ENCODE measurements at places on chromosomes 1 and 21. TPM values are rescaled to one million over a fixed set of nuclear protein-coding genes. Genes with fewer than 3 reads are reported as not detected.

DNA sequence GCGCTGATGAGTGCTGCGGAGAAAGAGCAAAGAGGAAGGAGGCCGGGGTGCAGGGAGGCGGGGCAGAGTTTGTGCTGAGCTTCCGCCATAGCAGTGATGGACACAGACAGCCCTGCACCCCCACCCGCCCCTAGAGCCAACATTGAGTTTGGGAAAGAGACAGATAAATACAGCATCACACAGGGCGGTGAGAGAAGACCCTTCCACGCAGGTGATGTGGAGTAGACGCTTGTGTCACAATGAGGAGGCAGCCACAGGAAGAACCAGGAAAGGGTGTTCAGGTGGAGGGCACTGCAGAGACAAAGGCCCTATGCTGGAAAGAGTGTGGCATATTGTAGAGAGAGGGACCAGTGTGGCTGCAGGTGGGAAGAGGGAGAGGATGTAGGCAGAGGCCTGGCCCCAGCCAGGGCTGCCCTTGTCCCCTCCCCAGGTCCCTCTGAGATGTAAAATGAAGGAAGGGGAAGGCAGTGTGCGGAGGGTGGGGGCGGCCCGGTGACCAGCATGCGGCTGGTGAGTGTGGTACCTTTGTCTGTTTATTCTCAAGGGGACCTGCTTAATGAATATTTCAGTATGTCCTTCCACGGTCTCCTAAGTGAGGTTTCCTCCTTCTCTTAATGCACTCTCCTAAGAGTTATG lies 194.4 kb upstream of the TMEM51 start:
- DNase-seq, result no peak

- no peak for DNase-seq
Measured at GRCh38 chr1:43222879-43223278, 46.9 kb upstream of the TMEM125 start.

- no peak for DNase-seq
Measured at GRCh38 chr1:160398823-160399222, 1.5 kb upstream of the VANGL2 start.

DNA sequence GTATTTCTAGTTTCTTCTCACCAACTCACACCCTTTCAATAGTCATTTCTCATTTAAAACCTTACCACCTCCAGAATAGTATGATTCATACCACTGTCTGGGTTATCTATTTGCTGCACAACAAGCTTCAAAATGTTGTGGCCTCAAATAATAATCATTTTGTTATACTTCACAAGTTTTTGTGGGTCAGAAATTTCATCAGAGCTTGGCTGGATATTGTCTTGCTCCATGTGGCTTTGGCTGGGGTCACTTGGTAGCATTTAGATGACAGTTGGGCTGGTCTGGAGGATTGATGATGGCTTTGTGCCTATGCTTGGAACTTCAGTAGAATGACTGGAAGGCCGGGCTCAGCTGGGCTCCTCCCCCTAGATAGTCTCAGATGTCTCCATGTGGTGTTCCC lies 66.0 kb downstream of the TGFB2 start:
- DNase-seq, result no peak

DNA sequence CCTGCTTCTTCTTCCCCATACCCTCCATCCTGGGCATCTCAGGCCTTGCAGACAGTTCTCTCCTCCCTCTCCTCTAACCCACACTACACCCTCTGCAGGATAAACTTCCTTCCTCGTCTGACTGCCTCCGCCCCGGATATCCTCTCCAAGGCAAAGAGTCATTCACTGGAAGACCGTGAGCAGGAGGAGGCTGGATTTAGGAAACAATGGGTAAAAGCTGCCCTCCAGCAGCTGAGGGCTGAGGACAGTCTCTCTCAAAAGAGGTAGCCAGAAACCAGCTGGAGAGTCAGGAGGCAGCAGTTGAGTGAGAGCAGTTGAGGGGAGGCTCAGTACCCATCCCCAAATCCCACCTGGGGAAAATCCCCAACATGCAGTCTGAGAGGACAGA lies 1.4 kb downstream of the CSRP1 start:
- no peak for DNase-seq

DNA sequence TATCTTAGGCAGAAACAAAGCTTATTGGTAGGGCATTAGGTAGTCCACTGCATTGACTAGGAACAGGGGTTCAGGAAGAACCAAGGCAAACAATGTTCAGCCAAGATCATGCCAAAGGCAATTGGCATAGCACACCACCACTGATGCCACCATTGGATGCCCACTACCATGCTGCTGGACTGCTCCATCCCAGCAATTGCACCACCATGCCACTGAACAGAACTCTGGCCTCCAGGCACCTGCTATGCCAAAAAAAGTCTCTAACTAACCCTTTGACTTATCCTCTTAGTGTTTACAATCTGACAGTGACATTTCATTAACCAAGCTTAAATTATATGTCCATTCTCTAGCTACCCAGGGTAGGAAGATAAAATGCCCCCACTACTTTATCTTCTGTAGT lies 509.6 kb upstream of the CAMK1G start:
- DNase-seq, result no peak

DNA sequence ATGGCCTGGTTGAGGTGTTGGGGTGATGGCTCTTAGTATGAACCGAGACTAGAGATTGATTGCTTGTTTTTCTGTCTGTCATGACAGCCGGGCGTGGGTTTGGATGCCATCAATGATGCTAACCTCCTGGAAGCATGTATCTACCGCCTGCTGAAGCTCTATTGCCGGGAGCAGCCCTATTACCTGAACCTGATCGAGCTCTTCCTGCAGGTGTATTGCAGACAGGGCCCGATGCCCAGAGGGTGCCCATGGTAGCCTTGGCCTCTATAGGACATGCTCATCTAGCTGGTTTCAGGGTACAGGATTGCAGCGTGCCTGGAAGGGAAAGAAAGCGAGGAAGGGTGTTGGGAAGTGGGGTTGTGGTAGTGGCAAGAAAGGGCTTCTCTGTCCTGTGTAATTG lies 2.6 kb upstream of the RUSC1 start:
- no peak for DNase-seq

- DNase-seq, result no peak
Measured at GRCh38 chr1:212624976-212625501, 16.5 kb downstream of the ATF3 start.

- peak; percentile 15 for DNase-seq
Measured at GRCh38 chr1:19647643-19648042, 3.5 kb downstream of the NBL1 start.

DNA sequence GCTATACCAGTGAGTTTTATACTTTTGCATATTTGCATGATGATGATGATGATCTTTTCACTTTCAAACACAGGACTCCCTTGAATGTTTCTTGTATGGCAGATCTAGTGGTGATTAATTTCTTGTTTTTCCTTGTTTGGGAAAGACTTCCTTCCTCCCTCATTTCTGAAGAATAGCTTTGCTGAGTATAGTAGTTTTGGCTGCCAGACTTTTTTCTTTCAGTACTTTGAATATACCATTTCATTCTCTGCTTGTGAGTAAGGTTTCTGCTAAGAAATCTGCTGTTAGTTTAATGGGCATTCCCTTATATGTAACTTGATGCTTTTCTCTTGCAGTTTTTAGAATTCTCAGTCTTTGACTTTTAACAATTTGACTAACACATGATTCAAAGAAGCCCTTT lies 547.4 kb upstream of the CXADR start:
- DNase-seq, result no peak

DNA sequence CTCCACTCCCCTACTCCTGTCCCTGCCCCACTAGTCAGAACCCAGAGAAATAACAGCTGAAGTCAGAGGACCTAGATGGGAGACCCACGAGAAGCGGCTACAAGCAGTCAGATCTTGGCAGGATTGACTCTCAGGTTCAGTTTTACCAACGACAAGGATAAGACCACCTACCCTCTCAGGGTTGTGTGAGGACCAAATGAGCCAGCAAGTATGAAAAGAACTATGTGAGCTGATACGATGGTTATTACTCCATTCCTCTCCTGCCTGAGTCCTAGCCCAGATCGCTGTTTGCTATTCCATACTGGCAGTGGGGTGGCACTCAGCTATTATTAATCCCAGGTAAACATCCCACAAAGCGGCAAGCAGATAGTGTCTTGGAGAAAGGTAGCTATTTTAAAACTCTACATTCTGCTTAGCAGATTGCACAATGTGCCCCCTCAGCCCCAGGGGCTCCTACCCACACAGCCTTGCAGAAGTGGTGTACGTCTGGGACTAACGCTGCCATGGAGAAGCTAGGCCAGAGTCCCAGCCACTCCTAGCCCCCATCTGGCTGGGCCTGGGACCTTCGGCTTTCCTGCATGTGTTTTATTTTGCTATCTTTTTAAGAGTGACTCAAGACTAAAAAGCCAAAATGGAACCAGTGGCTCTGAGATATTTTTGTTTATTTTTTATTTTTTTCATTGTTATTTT lies 58.9 kb downstream of the CD46 start:
- no peak for DNase-seq

DNA sequence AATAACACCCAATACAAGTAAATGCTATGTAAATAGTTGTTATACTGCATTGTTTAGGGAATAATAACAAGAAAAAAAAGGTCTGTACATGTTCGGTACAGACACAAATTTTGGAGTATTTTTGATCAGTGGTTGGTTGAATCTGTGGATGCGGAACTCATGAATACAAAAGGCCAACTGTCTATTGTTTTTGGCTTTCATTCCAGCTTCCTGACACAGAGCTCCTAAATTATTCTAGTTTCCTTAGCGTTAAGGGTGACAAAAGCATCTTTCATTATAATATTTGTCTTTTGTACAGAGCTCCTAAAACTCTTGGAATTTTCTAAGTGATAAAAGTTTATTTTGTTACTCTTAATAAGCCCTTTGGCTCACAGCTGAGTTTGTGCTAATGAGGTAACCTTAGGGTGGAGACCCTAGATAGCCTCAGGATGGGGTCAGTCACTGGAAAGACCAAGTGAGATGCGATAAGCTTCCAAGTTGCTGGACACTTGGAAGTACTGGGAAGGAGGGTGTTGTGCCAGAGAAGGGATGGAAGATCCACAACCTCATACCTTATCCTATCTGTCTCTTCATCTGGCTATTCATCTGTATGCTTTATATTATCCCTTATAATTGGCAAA lies 57.4 kb upstream of the PRRC2C start:
- DNase-seq, result no peak

DNA sequence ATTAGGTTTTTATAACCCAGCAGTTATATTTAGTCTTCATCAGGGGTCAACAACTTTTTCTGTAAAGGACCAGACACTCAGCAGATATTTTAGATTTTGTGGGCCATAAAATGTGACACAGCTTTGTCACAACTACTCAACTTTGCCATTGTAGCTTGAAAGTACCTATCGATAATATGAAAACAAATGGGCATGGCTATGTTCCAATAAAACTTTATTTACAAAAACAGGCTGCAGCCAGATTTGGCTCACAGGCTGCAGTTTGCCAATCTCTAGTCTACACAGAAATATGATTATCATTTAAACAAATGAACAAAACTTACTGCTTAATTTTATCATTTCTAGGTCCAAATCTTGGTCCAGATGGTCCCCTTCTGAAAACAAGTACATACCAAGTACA lies 23.0 kb downstream of the VAMP4 start:
- no peak for DNase-seq

- no peak for DNase-seq
Measured at GRCh38 chr1:44327679-44328491, 27.2 kb downstream of the ERI3 start.

DNA sequence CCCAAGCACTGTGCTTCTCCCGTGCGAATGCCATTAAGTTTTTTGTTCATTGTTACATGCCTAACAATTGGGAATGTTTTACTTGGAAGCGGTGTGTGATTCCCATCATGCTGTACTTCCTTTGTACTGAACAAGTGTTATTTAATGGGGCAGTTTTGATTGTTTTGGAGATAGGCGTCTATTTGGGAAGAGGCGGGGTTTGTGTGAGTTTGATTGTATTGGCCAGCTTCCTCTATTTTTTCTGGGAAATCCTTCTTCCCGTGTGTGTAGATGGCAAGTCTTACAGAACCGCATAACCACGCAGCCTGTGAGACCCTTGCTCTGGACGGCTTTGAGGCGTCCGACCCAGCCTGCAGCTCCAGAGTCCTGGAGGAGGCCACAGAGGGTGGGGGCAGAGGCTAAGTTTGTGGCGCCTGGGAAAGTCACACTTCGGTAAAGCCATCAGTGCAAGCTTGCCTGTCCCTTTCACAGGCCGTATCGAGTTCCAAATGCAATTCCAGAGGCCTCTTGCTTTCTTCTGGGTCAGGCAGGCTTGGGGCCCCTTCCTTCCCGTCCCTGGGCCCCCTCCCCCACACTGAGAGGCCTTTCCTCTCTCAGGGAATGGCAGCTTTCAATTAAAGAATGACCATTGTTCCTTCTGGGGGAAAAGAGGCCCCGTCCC lies 210.3 kb downstream of the TOMM20 start:
- peak; percentile 32 for DNase-seq

GRCh38 chr1:81179242-81179641 lies 621.5 kb upstream of the ADGRL2 start:
- DNase-seq, result no peak

- DNase-seq, result no peak
Measured at GRCh38 chr1:77513839-77514763, 168.4 kb downstream of the ZZZ3 start.

- DNase-seq, result no peak
Measured at GRCh38 chr1:29004288-29004687, 89.9 kb downstream of the EPB41 start.

DNA sequence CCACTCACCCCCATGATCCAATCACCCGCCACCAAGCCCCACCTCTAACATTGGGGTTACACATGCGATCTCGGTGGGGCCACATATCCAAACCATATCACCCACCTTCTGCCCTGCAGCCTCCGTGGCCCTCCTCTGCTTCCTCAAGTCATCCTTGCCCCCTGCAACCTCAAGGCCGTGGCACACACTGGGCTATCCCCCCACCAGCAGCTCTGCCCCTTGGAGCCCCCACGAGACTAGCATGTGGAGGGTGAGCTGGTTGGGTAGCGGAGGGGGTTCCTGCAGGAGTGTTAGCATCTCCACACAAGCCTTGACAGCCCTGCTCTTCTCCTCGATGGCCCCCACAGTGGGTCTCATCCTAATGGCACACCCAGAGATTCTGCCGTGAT lies 100.8 kb downstream of the TOMM20 start:
- DNase-seq, result no peak

DNA sequence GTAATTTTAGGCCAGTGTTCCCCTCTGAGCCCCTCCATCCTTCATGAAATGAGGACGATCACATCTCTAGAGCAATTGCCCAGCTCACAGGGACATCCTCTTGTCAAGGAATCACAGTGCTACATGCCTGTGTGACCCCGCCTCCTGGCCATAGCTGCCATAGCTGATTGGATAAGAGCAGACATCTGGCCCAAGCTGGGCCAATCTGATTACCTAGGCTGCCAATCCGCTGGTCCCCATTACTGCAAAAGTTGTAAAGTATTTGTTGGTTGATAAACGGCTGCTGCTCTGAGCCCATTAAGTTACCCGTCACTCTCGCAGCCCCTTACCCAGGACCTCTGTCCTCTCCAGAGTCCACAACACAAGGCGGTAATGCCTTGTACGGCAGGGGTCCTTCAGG lies 8.3 kb downstream of the NT5C1A start:
- DNase-seq, result no peak

- DNase-seq, result no peak
Measured at GRCh38 chr1:243686159-243686558, 163.9 kb downstream of the AKT3 start.

- no peak for DNase-seq
Measured at GRCh38 chr1:57983441-57983840, 559.6 kb upstream of the DAB1 start.

Gene ITGB2
- total RNA-seq, result 370 TPM

Gene IER5
- 37.0 TPM for total RNA-seq

Gene PHLDA3
- 101 TPM for total RNA-seq

Gene PTPN22
- 6.7 TPM for total RNA-seq

Gene PPFIA4
- 9.7 TPM for total RNA-seq

Gene DMAP1
- total RNA-seq, result 58.7 TPM

Gene FAM177B
- not detected for total RNA-seq

Gene TMPRSS15
- total RNA-seq, result not detected

Gene MAP3K21
- 9.0 TPM for total RNA-seq

Gene NHLH1
- 1.0 TPM for total RNA-seq

Data from upper lobe of left lung (tissue), 6 donors.